IPS DF 19.7 (cell line): ENCODE measurements at places on chromosomes 2 and 18.

GRCh38 chr2:71309-72035 lies 25.2 kb upstream of the FAM110C start:
- no peak for DNase-seq

DNA sequence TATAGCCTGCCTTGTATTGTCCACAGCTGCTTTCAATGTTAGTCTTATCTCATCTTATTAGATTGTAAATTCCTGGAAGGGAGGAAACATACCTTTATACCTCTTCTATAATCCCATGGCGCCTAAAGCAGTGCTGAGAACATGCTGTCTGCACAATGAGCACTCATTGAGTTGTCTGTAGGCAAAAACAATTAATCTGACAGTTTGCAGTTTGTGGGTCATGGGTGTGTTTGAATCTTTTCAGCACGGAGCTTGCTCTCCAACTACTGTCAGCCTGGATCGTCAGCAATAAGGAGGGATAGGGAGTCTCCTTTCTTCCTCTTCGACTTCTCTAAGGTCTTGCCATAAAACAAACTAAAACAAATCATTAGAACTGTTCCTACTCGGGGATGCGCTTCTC lies 26.5 kb upstream of the GREB1L start:
- DNase-seq = no peak

DNA sequence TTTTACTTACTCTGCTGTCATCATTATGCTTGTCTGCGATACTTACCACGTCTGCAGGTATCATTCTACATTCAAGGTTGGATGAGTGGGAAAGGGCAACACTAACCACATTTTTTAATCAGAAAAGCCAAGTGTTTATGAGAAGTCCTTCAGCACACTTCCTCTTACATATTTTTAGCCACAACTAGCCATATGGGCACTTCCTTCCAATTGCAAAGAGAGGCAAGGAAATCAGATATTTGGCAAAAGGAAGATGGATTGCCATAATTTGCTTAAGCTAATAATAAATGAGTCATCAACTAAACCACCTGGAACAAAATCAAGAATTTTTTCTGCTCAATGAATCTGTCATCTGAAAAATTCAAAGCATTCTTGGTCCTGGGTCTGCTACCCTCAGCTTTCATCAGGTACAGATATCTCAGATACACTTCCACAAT lies 16.7 kb upstream of the MRO start:
- DNase-seq = no peak

DNA sequence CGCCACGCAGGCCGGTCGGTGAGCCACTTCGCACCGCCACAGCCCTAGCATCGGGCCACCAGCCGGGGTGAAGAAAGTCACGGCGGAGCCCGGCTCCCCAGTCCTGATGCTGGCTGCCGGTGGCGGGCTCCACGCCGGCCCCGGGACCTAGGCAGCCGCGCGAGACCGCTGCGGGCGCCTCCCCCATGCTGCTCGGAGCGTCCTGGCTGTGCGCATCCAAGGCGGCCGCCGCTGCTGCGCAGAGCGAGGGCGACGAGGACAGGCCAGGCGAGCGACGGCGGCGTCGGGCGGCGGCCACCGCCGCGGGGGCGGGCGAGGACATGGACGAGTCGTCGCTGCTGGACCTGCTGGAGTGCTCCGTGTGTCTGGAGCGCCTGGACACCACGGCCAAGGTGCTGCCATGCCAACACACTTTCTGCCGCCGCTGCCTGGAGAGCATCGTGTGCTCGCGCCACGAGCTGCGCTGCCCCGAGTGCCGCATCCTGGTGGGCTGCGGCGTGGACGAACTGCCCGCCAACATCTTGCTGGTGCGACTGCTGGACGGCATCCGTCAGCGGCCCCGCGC lies 433 bp downstream of the SH3RF3 start:
- no peak for DNase-seq

GRCh38 chr18:59660366-59660765 lies 36.9 kb downstream of the CCBE1 start:
- no peak for DNase-seq

DNA sequence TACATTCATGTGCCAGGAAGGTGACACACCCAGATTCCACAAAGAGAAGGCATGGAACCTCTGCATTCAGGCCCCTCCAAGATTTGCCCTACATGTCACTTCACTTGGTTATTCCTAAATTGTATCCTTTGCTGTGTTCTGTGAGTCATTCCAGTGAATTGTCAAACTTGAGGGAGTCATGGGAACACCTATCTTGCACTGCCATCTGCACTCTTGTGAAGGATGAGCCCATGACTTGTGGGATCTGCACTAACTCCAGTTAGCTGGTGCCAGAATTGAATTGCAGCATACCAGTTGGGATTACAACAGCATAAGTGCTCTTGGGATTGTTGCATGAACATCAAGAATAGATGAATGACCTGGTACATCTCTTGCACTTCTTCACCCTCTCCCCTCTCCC lies 1288.0 kb upstream of the ZEB2 start:
- DNase-seq = no peak

- DNase-seq = no peak
These were observed 115.4 kb upstream of the ZNF521 start for GRCh38 chr18:25467226-25467987.

- DNase-seq = no peak
These were observed 47.9 kb downstream of the ANKMY1 start for GRCh38 chr2:240509667-240510512.

GRCh38 chr2:202736826-202737225 lies 102.1 kb downstream of the FAM117B start:
- DNase-seq = no peak
